Neuronal stem cell (in vitro differentiated cells): ENCODE measurements at places on chromosomes 13 and 19.

DNA sequence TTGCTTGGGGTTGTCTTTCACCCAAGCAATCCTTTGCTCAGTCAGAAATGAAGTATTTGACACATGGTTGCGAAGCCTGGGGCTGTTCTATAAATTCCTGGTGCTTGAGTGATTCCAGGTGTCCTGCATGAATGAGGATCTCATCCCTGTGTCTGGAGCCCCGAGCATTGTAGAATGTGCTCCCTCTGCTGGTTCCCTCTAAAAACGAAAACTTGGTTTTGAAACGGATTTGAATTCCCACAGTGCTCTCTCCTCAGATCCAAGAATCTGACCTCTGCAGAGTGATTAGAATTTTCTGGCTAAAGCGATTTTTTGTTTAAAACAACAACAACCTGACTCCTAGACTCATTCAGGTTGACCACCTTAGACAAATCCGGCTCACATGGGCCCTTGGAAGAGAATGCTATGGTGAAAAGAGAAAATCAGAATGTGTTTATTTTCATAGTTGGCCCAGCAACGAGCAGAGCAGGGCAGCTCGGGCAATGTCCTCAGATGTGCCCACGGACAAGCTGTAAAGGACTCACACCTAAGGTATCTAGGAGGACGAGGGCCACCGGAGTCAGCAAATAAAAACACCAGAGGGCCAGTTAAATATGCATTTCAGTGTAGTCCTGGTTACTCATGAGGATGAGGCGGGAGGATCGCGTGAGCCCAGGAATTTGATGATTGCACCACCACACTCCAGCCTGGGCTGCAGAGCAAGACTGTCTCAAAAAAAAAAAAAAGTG lies 8.7 kb upstream of the ATP12A start:
- peak; percentile 48 for DNase-seq

GRCh38 chr19:49472936-49473335 lies 1.1 kb upstream of the FLT3LG start:
- DNase-seq: no peak

DNA sequence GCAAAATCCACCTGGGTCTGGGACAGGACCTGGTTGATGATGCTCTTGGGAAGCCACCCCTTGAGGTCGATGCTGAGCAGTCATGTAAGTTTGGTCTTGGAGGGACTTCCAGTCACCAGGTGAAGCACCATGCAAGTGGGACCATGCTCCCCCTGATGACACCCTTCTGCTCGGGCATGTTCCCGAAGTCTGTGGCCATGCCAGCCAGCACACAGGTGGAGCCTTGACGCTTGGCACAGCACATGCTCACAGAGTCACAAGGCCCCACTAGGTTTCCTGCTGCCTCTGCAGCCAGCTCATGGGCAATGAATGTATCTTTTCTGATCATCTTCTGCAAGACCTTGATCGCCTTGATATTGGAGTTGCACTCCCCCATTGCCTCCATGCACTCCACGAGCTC lies 1920.2 kb downstream of the PCDH9 start:
- DNase-seq: no peak

DNA sequence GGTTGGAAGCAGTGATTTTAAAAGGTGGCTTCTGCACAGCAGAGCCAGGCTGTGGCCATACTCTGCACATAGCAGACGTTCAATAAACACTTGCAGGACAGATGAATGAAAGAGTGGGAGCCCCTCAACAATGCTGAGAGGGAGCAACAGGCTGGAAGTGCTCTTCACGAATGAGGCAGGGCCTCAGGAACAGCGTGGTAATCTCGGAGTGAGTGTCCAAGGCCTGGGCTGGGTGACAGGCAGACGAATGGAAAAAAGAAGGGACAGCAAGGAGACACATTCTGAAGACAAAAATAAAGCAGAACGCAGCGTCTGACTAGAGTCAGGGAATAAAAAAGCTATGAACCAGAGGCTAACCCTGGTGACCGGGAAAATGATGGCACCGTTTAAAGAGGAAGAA lies 11.1 kb downstream of the GJA3 start:
- DNase-seq: no peak

- no peak for DNase-seq
Observed at GRCh38 chr13:27852491-27852890, 60.2 kb downstream of the GSX1 start.

GRCh38 chr13:75299913-75300862 lies 181.8 kb downstream of the TBC1D4 start:
- no peak for DNase-seq

GRCh38 chr19:47047763-47048405 lies 540 bp downstream of the TMEM160 start:
- peak; percentile 76 for DNase-seq

DNA sequence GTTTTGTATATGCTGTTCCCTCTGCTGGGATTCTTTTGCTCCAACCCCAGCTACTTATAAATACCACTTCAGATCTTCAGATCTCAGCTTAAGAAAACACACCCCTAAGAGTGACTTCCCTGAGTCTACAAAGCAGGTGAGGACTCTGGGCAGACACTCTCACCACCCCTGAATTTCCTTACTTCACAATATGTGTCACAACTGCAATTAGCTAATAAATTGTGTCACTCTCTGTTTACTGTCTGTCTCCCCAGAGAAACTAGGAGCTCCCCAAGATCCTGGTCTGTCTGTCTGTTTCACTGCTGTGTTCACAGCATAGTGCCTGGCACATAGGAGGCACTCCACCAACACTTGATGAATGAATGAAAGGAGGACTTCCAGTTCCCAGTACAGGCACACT lies 14.4 kb downstream of the CEBPA start:
- no peak for DNase-seq

- no peak for DNase-seq
Observed at GRCh38 chr19:41694831-41695635, 7.0 kb upstream of the CEACAM7 start.

DNA sequence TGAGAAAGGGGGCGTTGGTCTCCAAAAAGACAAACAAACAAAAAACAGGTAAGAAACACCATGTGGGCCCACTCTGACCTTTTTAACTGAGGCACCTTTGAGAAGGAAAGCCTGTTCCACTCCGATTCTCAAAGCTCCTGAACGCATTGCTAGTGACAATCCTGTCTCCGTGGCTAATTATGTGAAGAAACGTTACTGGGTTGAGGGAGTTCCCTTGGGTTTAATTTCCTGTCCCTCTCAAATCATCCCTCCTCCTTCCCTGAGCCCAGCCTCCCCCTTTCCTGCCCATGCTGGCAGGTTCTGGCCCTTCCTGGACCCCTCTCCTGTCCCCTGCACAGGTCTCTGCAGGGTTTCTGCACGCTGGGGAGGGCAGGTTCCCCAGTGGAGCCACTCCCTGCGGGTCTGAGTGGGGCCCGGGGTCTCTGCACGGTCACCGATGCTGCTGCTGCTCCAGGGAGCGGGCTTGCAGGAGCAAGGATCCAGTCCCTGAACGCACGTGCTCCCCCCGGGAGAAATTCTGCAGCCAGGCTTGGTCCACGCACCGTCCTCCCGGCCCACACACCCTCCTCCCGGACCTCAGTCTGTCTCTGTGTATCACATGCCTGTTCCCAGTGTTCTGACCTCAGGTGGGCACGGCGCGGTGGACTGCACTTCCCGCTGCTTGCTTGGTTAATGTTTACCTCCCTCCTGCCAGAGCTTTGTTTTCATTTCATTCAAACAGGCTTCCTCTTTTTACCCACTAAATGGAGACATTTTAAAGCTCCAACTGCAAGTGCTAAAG lies 76.4 kb upstream of the MCF2L start:
- DNase-seq: peak; percentile 23

GRCh38 chr19:40613690-40614621 lies 12.8 kb downstream of the LTBP4 start:
- DNase-seq: no peak

GRCh38 chr13:73258406-73258805 lies 199.6 kb downstream of the KLF5 start:
- no peak for DNase-seq

- DNase-seq: no peak
Observed at GRCh38 chr19:29880498-29881081, 61.4 kb upstream of the URI1 start.

DNA sequence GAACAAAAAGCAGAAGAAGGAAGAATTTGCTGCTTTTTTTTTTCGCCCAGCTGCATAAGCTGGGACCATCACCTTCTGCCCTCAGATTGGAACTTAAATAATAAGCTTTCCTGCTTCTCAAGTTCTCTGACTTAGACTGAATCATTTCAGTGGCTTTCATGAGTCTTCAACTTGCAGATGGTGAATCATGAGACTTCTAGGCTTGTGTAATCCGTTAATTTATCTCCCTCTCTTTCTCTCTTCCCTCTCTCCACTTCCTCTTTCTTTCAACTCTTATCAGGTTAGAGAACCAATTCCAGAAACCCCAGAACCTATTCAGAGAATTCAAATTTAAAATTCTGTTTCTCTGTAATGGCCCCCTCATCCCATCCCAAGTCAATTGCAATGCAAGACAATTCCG lies 1153.7 kb downstream of the PCDH9 start:
- no peak for DNase-seq

DNA sequence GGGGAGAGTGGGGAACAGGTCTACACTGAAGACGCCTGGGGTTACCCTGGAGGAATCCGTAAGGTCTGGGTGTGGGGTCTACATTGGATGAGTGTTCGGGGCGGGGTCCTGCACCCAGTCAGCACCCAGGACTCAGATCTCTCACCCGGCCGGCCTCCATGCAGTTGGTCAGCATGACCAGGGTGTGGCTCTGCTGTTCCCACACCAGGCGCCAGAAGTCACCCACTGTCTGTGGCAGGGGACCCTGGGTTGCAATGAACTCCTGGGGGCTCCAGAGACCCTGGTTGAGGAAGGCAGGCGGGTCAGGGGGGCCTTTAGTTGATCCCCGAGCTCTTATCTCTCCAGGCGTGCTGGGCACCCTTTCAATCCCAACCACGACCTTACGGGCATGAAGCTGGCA lies 6.0 kb upstream of the SYT5 start:
- DNase-seq: no peak

DNA sequence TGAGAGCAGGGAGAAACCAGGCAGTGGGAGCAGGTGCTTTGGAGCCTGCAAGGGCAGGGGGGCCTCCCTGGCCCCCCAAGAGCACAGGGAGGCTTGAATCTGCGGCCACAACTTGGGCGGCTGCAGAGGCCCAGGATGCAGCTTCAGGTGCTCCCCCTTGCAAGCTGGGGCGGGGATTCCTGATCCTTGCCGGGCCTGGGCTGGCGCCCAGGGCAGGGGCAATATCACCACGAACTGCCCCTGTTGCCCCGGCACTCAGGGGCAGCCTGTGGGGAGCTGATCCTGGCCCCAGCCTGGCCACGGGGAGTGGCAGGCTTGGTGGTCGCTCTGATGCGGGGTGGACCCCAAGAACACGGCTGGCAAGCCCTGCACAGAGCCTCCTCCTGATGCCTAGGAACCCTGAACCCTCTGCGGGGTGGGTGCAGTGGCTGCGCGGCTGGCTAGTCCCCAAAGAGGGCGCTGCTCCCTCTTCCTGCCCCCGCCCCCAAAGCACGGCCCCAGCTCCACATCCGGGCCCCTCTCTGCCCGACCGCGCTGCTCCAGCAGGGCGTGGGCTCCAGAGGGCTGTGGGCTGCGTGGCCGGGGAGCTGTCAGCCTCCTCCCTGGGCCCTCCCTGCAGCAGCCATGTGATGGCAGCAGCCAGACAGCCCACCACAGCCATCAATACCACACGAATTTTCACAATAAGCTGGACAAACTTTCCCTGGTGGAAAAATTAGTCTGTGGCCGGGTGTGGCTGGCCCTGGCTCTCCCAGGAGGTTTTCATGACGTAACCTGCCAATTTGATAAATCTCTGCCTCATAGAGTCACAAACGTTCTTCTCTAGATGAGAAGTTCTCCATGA lies 21.0 kb downstream of the TNFSF9 start:
- DNase-seq: no peak

- DNase-seq: no peak
Observed at GRCh38 chr13:113413178-113413897, 40.0 kb downstream of the ADPRHL1 start.

DNA sequence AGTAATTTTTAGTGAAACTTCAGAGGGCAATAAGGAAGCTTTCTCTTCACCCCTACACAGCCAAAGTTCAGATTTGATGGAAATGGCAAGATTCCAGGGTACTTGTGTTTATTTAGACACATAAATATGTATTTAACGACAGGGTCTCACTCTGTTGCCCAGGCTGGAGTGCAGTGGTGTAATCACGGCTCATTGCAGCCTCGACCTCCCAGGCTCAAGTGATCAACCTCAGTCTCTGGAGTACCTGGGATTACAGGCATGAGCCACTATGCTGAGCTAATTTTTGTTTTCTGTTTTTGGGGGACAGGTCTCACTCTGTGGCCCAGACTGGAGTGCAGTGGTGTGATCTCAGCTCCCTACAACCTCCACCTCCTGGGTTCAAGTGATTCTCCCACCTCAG lies 2.0 kb upstream of the SYCE2 start:
- DNase-seq: no peak

- DNase-seq: no peak
Observed at GRCh38 chr19:55546822-55547614, 1.7 kb upstream of the SBK3 start.

GRCh38 chr19:55279340-55279739 lies 570 bp downstream of the HSPBP1 start:
- no peak for DNase-seq

- DNase-seq: no peak
Observed at GRCh38 chr19:50290011-50290410, 39.2 kb downstream of the KCNC3 start.

DNA sequence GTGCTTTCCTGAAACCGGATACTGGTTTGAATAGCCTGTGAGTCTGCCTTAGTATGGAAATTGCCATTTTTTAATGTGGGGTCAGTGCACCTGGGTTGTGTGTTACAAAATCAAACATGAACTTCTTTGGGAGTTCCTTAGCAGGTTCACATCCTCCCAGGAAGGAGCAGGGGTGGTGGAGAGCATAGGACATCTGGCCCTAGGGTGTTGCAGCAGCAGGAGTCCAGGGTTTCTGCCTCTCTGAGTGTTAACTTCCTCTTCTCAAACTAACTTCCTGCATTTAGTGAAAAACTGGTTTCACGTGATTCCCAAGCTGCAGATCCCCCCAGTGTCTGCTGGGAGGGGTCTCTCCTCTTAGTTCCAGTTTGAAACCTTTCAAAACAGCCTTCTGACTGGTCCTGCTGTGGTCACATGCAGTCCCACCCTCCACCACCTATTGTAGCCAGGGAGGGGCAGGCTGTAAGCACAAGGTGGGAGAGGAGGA lies 7.2 kb downstream of the RNASEH2B start:
- no peak for DNase-seq

GRCh38 chr13:27226991-27227390 lies 24.4 kb upstream of the RPL21 start:
- no peak for DNase-seq

- no peak for DNase-seq
Observed at GRCh38 chr19:7529246-7529600, 6.3 kb upstream of the PNPLA6 start.

GRCh38 chr19:2796659-2797266 lies 11.5 kb downstream of the THOP1 start:
- no peak for DNase-seq

GRCh38 chr13:78977311-78977710 lies 318.4 kb upstream of the OBI1 start:
- DNase-seq: no peak

DNA sequence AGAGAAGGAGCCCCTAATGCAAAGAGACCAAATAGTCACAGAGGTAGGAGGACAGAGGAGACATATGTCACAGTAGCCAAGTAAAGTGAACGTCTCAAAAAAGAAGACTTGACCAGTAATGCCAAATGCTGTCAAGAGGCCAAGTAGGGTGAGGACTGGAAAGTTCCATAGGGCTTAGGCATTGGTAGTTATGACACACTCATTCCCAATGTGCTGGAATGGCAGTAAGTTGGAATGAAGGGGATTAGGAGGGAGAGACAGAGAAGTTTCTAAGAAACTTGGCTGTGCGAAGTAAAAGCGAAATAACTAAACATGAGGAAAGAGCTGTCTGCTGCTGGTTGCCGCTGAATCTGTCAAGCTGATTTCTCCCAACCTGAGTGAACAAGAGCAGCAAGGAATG lies 14.9 kb upstream of the FRY start:
- DNase-seq: no peak
